Activated B cell treated with CpG ODN at 0.5 μM for 24 hours (primary cell): ENCODE measurements at places on chromosomes 1 and 21. TPM values are rescaled to one million over a fixed set of nuclear protein-coding genes. Genes with fewer than 3 reads are reported as not detected.

Gene AKR7A2
- 29.9 and 30.3 TPM in 2 replicates for total RNA-seq

DNA sequence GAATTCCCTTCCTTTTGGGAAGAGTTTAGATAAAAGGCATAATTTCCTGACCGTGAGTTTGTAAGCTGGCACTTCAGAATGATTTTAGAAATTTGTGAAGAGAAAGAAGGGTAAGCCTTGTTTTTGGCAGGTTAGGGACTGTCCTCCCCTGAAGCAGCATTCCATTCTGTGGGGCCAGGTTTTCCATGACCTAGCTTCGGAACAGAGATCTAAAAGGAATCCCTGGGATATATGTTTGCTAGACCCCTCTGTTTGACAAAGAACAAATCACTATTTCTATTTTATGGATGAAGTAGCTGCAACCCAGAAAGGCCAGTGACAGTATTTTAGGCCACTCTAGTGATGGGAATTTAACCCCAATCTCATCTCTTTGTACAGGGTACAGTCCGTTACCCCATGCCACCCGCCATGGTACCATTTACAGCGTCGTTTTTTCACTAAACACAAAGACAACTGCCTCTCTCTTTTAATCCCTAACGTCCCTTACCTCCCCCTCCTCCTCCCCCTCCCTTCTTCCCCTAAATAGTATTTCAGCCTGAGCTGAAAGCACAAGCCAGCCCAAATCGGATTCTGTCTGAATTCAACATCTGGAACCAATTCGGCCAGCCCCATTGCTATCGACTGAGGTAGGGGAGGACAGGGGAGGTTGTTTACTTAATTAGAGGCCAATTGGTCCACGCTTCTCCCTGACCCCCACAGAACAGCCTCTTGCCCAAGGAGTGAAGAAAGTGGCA lies 23.4 kb upstream of the IKBKE start:
- DNase-seq, result no peak
- H3K36me3 ChIP-seq, result peaks cover 81% of the 10 kb centered on the region
- H3K27me3 ChIP-seq, result no peaks in the 10 kb centered on the region
- no peak overlapping the region for H3K4me3 ChIP-seq
- H3K4me1 ChIP-seq, result no peaks in the 10 kb centered on the region

- H3K27ac ChIP-seq, result no peak overlapping the region
- no peak overlapping the region for H3K4me3 ChIP-seq
- no peaks in the 10 kb centered on the region for H3K36me3 ChIP-seq
- peaks cover 2% of the 10 kb centered on the region for H3K4me1 ChIP-seq
These were observed 80.9 kb downstream of the RNF220 start for GRCh38 chr1:44485934-44486460.

DNA sequence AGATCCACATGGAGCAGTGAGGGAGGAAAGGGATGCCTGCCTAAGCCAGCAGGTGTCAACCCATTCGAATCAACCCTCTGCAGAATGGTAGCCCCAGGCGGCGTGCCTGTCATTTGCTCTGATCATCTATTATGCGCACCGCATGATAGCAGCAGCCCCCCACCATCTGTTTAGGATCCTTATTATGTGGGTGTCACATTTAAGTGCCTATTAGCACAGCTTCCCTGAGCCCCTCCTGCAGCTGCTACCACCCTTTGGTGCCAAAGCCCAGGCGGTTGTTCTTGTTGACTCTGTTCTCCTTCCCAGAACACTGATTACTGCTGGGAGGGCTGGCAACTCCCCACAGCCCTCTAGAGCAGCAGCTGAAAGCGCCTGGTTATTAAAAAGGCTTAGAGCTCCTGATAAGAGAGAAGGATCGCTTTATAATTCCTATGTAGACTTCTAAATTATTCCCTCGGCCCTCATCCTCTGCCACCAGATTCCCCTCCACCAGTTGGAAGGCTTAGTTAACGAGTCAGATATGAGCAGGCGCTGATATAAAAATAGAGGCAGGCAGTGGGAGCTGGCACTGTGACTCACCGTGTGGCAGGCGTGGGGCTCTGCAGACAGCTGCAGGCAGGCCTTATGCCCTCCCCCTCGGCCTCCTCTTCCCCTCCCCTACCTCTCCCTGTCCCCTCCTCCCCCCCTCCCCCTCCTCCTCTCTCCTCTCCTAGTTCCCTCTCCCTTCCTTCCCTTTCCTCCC lies 23.0 kb downstream of the ACTA1 start:
- H3K27ac ChIP-seq, result no peak overlapping the region
- peaks cover 11% of the 10 kb centered on the region for H3K4me1 ChIP-seq
- no peaks in the 10 kb centered on the region for H3K36me3 ChIP-seq

Gene HES4
- 0.67 and 1.2 TPM in 2 replicates for total RNA-seq

DNA sequence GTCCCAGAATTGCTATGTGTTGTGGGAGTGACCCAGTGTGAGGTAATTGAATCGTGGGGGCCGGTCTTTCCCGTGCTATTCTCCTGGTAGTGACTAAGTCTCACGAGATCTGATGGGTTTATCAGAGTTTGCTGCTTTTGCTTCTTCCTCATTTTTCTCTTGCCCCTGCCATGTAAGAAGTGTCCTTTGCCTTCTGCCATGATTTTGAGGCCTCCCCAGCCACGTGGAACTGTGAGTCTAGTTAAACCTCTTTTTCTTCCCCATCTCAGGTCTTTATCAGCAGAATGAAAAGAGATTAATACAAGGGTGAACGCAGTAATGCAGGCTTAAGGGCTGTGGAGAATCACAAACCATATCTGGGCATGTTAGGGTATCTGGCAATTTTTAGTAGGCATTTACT lies 624.0 kb downstream of the USP25 start:
- no peaks in the 10 kb centered on the region for H3K4me1 ChIP-seq
- H3K4me3 ChIP-seq, result no peak overlapping the region
- DNase-seq, result no peak
- H3K27me3 ChIP-seq, result no peaks in the 10 kb centered on the region
- no peaks in the 10 kb centered on the region for H3K36me3 ChIP-seq

Gene CYP4Z1
- total RNA-seq, result not detected in 2 replicates

Gene E2F2
- 2.4 and 3.4 TPM in 2 replicates for total RNA-seq

- H3K36me3 ChIP-seq, result peaks cover 46% of the 10 kb centered on the region
- H3K27ac ChIP-seq, result no peak overlapping the region
- H3K4me3 ChIP-seq, result no peak overlapping the region
These were observed 9.6 kb downstream of the UBE2G2 start for GRCh38 chr21:44791993-44792392.

DNA sequence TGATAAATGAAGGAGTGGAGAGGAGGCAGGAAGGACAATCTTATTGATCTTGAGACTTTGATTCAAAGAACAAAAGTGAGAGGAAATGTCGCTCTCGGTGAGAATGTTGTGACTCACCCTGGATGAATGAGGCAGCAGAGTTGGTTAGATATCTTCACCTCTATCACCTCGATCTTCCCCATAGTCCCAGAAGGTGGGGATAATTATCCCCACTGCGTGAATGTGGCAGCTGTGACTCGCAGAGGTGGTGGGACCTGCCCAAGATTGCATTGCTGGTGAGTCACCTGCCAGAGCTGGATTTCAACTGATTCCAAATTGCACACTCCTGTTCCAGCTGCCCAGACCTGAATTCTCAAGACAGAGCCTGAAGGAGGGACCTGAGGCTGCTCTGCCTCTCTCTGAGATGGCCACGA lies 105.0 kb downstream of the MATN1 start:
- no peak overlapping the region for H3K4me3 ChIP-seq
- no peak overlapping the region for H3K27ac ChIP-seq
- no peaks in the 10 kb centered on the region for H3K4me1 ChIP-seq
- peaks cover 22% of the 10 kb centered on the region for H3K27me3 ChIP-seq
- no peak for DNase-seq

Gene MATN1
- total RNA-seq, result 0.93 and 1.2 TPM in 2 replicates

DNA sequence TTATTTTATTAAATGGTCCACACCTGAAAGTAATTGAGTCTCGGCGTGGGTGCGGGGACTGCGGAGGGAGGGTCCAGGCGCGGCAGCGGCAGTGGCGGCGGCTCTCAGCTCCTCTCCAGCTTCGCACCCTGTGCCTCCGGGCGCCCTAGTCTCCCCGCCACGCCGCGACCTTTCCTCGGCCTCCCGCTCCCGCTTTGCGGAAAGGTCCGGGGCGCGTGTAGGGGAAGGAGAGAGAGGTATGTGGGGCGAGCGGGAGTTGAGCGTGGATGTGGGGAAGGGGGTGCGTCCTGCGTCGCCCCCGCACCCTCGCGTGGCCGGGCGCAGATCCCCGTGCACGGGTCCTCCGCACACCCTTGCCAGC lies 13.4 kb upstream of the ALX3 start:
- H3K27ac ChIP-seq, result no peak overlapping the region
- peaks cover 42% of the 10 kb centered on the region for H3K27me3 ChIP-seq
- no peaks in the 10 kb centered on the region for H3K36me3 ChIP-seq
- peaks cover 12% of the 10 kb centered on the region for H3K4me1 ChIP-seq
- peak overlapping the region; percentile 88 for H3K4me3 ChIP-seq
- DNase-seq, result no peak

GRCh38 chr1:7526196-7526866 lies 244.8 kb upstream of the VAMP3 start:
- H3K4me3 ChIP-seq, result no peak overlapping the region
- no peaks in the 10 kb centered on the region for H3K36me3 ChIP-seq
- no peak overlapping the region for H3K27ac ChIP-seq
- H3K4me1 ChIP-seq, result no peaks in the 10 kb centered on the region
- H3K27me3 ChIP-seq, result peaks cover 2% of the 10 kb centered on the region

- no peak overlapping the region for H3K4me3 ChIP-seq
- H3K27me3 ChIP-seq, result no peaks in the 10 kb centered on the region
- DNase-seq, result no peak
- H3K4me1 ChIP-seq, result peaks cover 53% of the 10 kb centered on the region
These were observed 58.9 kb upstream of the DUSP10 start for GRCh38 chr1:221800831-221801230.

Gene DNALI1
- total RNA-seq, result not detected in 2 replicates

- no peak overlapping the region for H3K4me3 ChIP-seq
- H3K4me1 ChIP-seq, result no peaks in the 10 kb centered on the region
- DNase-seq, result no peak
- H3K27ac ChIP-seq, result no peak overlapping the region
- no peaks in the 10 kb centered on the region for H3K36me3 ChIP-seq
- H3K27me3 ChIP-seq, result peaks cover 12% of the 10 kb centered on the region
These were observed 28.9 kb upstream of the ACTN2 start for GRCh38 chr1:236657398-236657797.

- no peak for DNase-seq
- no peak overlapping the region for H3K4me3 ChIP-seq
- peaks cover 9% of the 10 kb centered on the region for H3K4me1 ChIP-seq
- H3K27ac ChIP-seq, result no peak overlapping the region
- no peaks in the 10 kb centered on the region for H3K36me3 ChIP-seq
- H3K27me3 ChIP-seq, result peaks cover 7% of the 10 kb centered on the region
These were observed 61.1 kb downstream of the PLXNA2 start for GRCh38 chr1:208182880-208183645.

- peaks cover 12% of the 10 kb centered on the region for H3K27me3 ChIP-seq
- peaks cover 5% of the 10 kb centered on the region for H3K36me3 ChIP-seq
- no peak overlapping the region for H3K27ac ChIP-seq
- DNase-seq, result no peak
- H3K4me1 ChIP-seq, result peaks cover 19% of the 10 kb centered on the region
- no peak overlapping the region for H3K4me3 ChIP-seq
These were observed 25.7 kb downstream of the CRYAA start for GRCh38 chr21:43194303-43195120.

DNA sequence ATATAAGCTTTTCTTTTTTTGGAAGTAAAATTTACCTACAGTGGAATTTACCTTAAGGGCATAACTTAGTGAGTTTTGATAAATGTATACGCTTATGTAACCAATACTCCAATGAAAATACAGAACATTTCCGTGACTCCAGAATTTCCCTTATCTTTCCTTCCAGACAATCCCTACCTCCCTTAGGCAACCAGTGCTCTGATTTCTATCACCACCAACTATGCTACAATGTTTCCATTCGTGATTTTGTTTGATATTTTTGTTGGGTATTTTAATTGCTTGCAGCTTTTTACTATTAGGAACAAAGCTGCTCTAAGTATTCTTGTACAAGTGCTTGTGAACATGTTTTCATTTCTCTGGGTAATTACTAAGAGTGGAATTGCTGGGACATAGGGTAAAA lies 14.6 kb downstream of the IFT25 start:
- H3K4me1 ChIP-seq, result no peaks in the 10 kb centered on the region
- H3K27ac ChIP-seq, result no peak overlapping the region
- peaks cover 56% of the 10 kb centered on the region for H3K36me3 ChIP-seq
- no peak overlapping the region for H3K4me3 ChIP-seq

Gene MTX1
- total RNA-seq, result 36.7 and 38.2 TPM in 2 replicates

- no peak overlapping the region for H3K27ac ChIP-seq
- H3K4me3 ChIP-seq, result no peak overlapping the region
- H3K27me3 ChIP-seq, result no peaks in the 10 kb centered on the region
- H3K4me1 ChIP-seq, result no peaks in the 10 kb centered on the region
- H3K36me3 ChIP-seq, result no peaks in the 10 kb centered on the region
These were observed 1812.2 kb downstream of the BRINP3 start for GRCh38 chr1:188665477-188665876.

Gene TRAF3IP3
- total RNA-seq, result 158 and 166 TPM in 2 replicates

DNA sequence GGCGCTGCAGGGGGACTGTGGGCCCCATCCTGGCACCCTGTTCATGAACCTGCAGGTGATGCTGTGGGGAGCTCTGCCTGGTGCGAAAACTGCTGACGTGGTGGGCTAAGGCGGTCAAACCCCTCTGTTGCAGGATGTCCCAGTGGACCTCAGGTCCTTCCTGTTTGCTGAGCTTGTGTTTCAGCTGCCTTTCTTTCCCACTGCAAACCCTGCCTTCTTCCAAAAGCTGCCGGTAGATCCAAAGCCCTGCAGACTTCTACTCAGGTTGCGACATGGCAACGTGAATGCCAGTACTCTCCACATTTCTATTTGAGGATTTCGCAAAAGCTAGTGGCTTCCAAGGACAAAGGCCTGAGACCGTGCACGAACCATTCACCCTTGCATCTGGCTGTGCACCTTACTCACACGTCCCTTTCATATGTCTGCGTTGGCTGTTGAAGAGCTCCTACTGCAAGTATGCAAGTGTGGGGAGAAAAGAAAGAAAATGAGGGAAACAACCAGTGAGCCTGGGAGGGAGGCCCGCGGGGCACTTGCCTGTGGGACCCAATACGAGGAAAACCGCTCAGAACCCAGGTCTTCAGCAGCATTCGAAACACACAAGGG lies 6.2 kb upstream of the RRP1 start:
- H3K27me3 ChIP-seq, result no peaks in the 10 kb centered on the region
- no peak for DNase-seq
- H3K4me3 ChIP-seq, result no peak overlapping the region
- H3K36me3 ChIP-seq, result no peaks in the 10 kb centered on the region

DNA sequence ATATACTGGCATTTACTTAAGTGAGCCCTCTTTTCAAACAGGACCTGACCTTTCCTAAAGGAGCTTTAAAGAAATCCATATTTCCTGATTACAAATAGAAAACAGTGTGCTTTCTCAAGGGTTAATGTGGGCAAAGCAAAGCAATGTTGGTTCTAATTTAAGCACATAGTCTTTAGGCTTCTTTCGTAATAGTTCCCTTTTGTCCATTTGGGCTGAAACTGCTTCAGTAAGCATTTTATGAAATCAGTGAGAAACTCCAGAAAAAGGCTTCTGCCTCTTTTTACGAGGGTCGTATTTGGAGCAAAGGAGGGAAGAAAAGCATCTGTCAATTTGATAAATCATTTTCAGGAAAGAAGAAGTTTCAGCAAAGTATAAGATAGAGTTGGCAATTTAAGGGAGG lies 331.2 kb downstream of the KIF26B start:
- H3K4me3 ChIP-seq, result no peak overlapping the region
- peaks cover 7% of the 10 kb centered on the region for H3K27me3 ChIP-seq
- DNase-seq, result no peak
- H3K36me3 ChIP-seq, result no peaks in the 10 kb centered on the region
- no peak overlapping the region for H3K27ac ChIP-seq

GRCh38 chr1:43866201-43866600 lies 67.4 kb upstream of the ARTN start:
- H3K4me1 ChIP-seq, result no peaks in the 10 kb centered on the region
- H3K4me3 ChIP-seq, result no peak overlapping the region
- no peak overlapping the region for H3K27ac ChIP-seq
- DNase-seq, result no peak

GRCh38 chr1:22828484-22829308 lies 118.1 kb downstream of the EPHB2 start:
- H3K4me1 ChIP-seq, result no peaks in the 10 kb centered on the region
- no peak for DNase-seq
- no peak overlapping the region for H3K4me3 ChIP-seq
- H3K36me3 ChIP-seq, result no peaks in the 10 kb centered on the region
